ENCODE measurements at places on chromosomes 2 and 18.

- DNase-seq: no peak
Observed at GRCh38 chr2:8646731-8647461, 35.0 kb upstream of the ID2 start.

GRCh38 chr2:68925295-68925896 is 27.3 kb downstream of the GKN2 start:
- DNase-seq: peak; percentile 42

- no peak for DNase-seq
Observed at GRCh38 chr2:767440-767839, 90.2 kb upstream of the TMEM18 start.

- DNase-seq: no peak
Observed at GRCh38 chr2:37934591-37935513, 9.8 kb downstream of the RMDN2 start.

DNA sequence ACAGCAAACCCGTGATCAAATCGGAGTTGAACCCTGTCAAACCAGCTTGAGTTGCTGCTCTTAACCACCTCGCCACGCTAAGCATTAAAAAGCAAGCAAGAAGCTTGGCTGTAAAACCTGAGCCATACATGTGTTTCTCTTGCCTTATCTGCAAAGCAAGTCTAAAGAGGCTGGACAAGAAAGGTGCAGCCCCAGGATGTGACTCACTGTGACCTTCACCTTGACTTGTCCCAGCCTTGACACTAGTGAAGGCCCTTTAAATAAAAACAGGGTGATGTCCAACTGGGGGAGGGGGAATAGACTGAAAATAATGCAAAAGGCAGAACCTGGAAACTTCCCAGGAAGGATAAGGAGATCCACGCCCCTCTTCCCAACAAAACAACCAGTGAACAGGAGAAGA is 127.6 kb upstream of the NPAS2 start:
- DNase-seq: no peak

GRCh38 chr18:59357928-59358327 is 1.1 kb downstream of the LMAN1 start:
- no peak for DNase-seq
